ENCODE measurements at places on chromosomes 12 and 14. TPM values are rescaled to one million over a fixed set of nuclear protein-coding genes. Genes with fewer than 3 reads are reported as not detected.

DNA sequence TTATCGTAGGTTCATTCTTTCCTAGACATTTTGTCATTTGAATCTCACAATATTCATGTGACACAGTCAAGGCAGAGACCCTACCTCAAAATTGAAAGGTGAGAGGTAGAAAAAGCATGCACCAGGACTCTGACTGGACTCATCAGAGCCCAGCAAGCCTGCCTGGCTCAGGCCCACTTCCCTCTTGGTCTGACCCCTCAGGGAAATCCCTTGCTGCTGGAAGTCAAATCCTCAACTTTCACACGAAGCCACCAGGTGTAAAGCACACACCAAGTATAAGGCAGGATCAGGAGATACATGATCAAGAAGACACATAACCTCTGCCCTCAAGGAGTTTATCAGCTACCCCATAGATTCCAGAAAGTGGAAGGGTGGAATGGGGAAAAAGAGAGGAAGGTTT is 18.8 kb downstream of the NIN start:
- DNase-seq = no peak

FGD4 gene
- total RNA-seq = 66.7 TPM

CLEC9A gene
- not detected for total RNA-seq

DNA sequence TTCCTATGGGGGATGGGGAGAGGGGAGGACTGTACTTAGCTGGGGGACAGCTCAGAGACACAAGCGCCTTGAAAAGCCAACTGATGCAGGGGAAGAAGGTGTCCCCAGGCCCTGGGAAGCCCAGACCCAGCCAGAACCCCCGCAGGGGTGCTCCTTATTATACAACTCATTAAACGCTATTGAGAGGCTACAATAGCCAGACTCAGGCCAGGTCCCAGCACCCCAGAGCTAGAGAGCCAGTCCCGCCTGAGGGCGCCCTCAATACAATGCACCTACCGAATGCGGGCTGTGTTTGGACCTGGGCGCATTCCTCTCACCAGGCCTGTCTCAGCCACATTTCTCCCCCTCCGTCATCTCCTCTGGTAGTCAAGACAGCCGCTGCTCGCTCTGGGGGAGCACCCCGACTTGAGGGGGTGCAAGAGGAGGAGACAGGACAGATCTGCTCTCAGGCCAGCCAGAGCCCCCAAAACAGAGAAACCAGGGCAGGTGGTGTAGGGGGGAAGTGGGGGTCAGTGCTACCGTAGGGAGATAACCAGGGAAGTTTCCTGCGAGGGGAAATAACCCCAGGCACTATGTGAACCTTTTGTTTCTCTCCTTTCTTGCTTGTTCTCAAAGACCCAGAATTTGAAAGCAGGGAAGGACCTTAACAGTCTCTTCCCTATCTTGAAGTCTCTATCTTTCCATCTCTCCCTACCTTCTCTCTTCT is 6.1 kb upstream of the ASIC1 start:
- DNase-seq = peak; percentile 20

- no peak for DNase-seq
Observed at GRCh38 chr14:61891170-61891569, 128.9 kb downstream of the SNAPC1 start.

HOXC4 gene
- not detected for total RNA-seq

DNA sequence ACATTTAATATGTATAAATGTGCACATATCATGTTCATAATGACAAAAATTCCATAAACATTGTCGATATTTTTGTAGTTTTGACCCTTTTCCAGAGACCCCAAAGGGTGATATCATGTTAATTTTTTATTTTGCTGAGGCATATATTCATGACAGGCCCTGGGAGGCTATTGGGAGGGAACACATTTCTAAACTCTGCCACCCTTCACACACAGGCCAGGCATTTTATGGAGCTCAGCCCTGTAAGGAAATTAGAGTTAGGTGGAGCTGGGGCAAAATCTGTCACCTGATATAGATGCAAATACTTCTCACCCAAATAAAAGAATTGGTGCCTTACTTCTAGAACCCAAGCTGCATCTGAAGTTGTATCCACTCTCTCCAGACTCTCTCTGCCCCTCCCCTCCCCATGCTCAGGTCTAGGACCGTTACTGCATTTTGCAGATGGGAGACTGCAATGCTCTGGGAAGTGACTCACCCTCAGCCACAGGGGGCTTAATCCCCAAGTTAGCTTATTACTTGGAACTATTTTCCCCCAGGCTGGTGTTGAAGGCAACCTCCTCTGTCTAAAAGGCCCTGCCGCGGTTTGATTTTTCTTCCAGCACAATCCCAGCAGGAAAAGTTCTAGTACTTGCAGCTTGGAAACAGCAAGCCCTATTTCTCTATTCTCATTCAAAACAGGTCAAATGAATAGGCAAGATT is 238.9 kb downstream of the EMP1 start:
- no peak for DNase-seq

- DNase-seq = no peak
Observed at GRCh38 chr14:32224737-32225377, 21.8 kb upstream of the RNU6-8 start.

DNA sequence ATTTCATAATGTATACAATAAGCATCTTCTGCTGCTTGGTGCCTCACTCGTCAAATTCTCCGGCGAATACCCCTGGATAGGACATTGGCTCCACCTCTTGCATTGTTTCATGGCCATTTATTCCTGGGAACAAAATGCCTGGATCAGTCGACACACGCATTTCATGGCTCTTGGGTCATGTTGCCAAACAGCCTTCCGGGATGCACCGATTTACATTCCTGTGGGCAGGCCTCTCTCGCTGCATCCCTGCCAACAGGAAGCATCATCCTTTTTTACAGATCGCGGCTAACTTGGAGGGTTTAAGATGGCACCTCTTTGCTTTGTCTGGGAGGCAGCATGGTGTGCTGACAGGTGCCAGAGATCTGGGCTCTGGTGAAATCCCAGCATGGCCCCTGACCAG is 32.7 kb upstream of the RIMBP2 start:
- no peak for DNase-seq

DNA sequence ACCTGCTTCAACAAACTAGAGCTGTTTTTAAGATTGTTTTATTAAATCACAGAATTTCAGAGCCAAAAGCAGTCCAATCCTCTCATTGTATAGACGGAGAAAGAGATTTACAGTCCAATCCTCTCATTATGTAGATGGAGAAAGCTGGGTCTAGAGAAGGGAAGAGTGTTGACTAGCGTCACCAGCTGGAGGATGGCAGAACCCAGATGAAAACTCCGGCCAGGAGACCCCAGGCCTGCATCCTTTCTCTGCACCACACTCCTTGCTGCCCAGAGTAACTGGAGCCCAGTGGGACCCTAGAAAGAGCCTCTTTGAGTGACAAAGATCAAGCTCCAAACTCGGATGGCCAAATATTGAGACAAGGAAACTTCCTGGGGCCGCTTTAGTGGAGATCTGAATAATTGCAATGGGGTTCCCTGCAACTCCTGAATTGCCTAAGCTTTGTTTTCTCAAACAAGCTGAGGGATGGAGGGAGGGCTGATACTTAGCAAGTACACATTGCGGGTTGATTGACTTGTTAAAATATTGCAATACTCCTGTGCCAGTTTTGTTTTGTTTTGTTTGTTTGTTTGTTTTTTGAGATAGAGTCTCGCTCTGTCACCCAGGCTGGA is 12.5 kb downstream of the AMDHD1 start:
- no peak for DNase-seq

- no peak for DNase-seq
Observed at GRCh38 chr14:65351493-65352194, 60.9 kb upstream of the FUT8 start.

GRCh38 chr12:124609041-124609989 is 41.9 kb upstream of the NCOR2 start:
- DNase-seq = peak; percentile 98

SLC25A21 gene
- total RNA-seq = 1.4 TPM

- DNase-seq = no peak
Observed at GRCh38 chr14:32593290-32593942, 264.3 kb downstream of the AKAP6 start.

DNA sequence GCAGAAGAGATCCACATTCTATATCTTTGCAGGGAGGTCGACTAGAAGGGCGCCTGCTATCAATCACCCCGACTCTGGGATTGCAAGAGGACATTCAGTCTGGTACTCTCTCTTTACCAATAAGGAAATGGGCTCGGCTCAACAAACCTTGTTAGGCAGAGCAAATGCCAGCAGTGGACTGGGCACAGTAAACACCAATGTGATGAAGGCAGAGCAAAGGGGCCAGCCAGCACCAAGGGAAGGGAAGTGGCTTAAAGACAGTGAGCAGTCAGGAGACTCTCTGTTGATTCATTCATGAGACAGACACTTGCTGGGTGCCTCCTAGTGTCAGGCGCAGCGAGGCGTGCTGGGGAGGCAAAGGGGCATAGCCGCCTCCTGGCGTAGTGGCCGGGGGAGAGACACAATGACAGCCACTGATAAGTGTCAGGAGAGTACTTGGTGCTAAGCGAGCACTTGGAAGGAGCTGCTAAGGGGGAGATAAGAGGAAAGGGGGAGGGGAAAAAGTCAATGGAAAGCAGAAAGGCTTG is 34.1 kb downstream of the TMCC3 start:
- DNase-seq = peak; percentile 70

- DNase-seq = no peak
Observed at GRCh38 chr14:46964378-46964777, 312.8 kb upstream of the RPL10L start.

CFAP54 gene
- total RNA-seq = 1.9 TPM

GRCh38 chr12:107590814-107591375 is 94.7 kb upstream of the PWP1 start:
- no peak for DNase-seq

DNA sequence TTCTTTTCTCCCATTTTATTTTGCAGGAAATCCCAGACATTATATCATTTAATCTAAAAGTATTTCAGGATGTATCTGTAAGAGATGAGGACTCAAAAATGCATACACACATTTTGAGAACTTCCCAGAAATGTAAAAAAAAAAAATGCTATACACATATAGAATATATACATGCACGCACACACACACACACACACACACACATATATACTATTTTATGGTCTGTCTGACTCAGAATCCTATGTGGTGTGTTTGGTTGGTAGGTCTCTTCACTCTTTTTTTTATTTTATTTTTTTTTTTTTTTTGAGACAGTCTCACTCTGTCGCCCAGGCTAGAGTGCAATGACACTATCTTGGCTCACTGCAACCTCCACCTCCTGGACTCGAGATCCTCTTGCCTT is 65.5 kb downstream of the FBXO34 start:
- no peak for DNase-seq

GRCh38 chr12:22683131-22683530 is 58.2 kb downstream of the ETNK1 start:
- DNase-seq = no peak

ART4 gene
- total RNA-seq = 0.06 TPM

RAD52 gene
- 16.3 TPM for total RNA-seq

DNA sequence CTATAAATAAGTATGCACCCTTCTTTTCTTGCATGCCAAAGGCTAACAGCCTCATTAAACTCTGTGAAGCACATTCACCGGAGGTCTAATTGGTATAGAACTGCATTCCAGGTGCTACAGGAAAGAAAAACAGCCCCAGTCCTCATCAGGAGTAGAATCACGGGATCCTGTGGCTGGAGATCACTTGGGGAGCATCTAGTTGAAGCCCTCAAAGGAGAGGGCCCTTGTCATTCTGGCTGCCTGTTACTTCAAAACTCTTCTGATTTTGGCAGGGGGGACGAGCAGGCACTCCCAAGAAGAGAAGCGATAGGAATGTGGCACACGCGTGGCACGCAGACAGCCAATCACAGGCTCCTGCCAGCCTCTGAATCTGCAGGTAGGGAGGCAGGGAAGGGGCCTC is 154.4 kb downstream of the TTC7B start:
- DNase-seq = no peak

DNA sequence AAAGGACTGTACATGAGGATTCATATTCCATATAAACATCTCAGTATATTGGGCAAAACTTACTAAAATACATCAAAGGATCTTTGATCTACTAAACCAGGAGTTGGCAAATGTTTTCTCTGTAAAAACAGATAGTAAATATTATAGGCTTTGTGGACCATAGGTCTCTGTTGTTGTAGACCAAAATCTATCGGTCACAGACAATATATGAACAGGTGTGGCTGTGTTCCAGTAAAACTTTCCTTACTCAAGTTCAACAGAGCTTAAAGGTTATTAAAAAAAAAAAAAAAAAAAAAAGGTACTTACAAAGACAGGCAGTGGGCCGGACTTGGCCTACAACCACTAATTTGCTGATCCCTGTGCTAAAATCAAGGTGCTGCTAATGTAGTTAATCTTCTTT is 40.3 kb downstream of the PAWR start:
- no peak for DNase-seq

GRCh38 chr14:89163031-89163636 is 253.9 kb downstream of the FOXN3 start:
- no peak for DNase-seq

TSPAN11 gene
- total RNA-seq = 3.2 TPM

SLC17A8 gene
- total RNA-seq = 3.0 TPM

- no peak for DNase-seq
Observed at GRCh38 chr12:10033783-10034545, 3.5 kb downstream of the CLEC9A start.

DNA sequence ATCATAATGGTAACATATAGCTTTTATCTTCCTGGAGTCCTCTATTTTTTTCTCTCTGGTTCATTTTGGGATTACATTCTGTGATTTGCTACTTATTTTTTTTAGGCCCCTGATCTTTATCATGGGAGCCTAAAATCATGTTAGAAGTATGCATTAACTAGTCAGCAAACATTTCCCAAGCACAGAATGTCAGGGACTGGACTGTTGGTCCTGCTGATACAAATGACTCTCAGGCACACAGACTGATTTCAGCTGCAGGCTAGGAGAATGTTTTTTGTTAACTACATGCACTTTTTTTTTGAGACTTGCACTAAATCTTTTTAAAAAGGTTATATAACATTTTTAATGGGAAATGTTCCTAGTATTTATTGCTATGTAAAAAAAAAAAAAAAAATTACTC is 131.1 kb downstream of the ACSS3 start:
- no peak for DNase-seq

DNA sequence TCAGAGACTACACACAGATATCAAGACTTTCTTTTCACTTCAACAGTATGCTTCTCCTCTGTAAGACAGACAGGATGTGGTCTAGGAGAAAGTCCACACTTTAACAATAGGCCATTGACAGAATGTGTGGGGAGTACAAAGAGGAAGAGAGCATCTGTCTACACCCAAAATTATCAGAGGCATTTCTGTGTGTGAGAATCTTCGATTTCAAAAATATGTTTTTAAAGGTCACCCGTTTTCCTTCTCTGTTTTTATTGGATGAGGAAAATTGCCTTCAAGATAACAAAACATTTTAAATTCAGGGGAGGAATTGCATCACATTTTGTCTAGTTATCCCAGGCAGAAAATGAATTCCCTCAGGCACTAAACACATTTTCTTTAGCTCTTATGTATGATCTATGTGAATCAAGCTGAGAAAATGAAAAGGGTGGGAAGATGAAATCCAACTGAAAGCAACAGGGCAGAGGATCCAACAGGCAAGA is 16.4 kb downstream of the NAV3 start:
- no peak for DNase-seq

DNA sequence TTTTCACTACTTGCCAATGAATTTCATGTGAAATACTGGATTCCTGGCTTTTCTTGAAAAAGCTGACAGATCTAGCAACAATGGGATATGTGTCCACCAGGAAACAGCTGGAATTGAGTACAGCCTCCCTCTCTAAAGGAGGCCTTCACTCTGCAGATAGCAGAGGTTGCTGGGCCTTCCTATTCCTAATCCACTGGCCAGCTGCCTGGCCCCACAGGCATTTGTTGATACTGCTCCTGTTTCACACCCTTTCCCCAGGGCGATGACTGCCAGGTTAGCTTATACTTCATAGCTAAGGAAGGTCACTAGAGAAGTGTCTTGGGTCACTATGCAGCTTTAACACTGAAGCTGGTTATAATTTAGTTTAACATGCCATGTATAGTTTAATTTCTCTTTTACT is 87.5 kb upstream of the PDZRN4 start:
- no peak for DNase-seq

All from mucosa of descending colon (tissue), 3 donors.